IPS DF 19.7 (cell line): ENCODE measurements at places on chromosomes 3 and 15.

DNA sequence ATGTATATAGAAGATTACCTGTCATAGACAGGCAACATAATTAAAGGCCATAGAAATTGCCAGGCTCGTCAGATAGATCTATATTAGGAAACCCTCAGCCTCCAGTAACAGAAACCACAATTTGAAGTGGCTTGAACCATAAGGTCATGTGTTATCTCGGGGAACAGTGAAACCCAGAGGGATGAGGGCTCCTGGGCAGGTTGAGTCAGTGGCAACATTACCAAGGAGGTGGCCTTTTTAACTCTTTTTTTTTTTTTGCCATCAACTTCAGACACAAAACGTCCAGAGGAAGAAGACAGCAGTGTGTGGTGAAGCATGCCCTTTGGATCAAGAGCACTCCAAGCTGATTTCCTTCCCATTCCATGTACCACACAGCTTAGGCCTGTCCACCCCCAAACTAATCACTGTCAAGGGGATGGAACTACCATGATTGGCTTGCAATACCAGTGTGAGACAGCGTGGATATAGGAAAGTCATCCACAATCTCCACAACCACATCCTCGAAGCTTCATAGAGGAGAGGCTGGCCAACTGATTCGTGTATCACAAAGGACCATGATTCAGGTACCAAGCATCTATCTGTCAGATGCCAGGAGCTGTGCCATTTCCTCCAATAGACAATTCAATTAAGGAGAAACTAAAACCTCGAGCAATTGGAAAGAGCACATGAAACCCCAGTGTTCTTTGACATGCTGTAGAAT is 999 bp upstream of the KIF7 start:
- DNase-seq, result no peak

DNA sequence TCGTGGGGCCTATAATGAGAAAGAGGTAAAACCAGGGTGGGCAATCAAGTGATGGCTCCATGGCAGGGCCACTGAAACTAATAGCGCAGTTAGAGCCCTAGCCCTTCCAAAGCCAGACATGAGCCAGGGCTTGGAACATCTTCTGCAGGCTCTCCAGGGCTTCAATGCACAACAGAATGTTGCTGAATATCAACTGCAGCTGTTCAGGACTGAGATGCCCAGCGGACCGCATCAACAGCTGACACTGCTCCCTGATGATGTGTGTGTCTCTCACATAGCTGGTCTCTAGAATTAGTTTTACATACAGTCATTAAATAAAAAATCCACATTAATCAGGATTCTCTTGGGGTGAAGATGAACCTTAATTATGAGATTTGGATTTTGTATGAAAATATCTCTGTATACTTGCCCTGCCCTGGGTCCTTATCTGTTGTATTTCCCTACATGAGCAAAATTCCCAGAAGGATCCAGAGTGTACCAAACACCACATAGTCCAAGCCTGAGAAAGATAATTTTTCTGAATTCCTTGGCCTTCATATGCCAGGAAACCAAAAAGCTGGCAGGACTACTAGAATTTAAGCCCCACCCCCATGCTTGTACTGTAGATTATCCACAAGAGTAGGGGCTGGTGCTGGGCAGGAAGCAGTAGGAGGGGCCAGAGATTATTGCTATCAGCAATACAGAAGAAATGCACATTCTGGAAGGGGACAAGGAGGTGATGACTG is 7.7 kb upstream of the GOLGB1 start:
- no peak for DNase-seq

DNA sequence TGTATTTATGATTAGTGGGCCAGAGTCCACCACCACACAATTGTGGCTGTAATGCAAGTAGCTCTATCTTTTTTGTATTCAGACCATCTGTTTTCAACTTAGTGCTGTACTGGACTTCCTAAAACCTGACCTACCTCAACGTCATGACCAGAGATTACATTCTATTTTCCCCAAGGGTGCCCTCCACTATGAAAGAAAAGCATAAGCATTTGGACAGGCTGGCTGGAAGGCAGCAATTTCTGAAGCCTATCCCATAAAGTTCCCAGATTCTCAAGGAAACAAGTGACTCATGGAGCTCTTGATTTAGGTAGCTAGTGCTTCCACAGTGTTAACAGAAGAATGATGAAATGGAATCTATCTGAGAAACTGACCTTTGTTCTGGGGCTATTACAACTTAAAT is 75.8 kb downstream of the COL8A1 start:
- no peak for DNase-seq

DNA sequence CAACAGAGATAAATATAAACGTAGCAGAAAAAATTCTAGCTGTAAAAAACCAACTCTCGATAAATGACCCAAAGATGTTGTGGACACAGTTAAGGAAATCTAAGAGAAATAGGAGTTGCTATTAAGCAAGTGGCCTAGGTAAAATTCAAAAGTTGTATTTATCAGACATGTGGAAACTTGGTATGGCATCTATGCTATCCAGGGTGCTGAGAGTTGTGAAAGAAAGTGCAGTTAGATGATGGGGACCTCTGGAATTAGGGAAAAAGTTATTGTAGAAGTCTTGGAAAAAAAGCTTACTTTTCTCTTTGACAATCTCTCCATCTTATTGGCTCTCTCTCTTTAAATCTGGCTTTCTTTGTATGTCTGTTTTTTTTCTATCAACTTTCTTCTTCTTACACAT is 1090.9 kb downstream of the TBL1XR1 start:
- no peak for DNase-seq

- no peak for DNase-seq
These were observed 818 bp downstream of the SLC4A7 start for GRCh38 chr3:27483117-27484014.
